HFF-Myc (cell line): ENCODE measurements at places on chromosomes 16 and 17.

DNA sequence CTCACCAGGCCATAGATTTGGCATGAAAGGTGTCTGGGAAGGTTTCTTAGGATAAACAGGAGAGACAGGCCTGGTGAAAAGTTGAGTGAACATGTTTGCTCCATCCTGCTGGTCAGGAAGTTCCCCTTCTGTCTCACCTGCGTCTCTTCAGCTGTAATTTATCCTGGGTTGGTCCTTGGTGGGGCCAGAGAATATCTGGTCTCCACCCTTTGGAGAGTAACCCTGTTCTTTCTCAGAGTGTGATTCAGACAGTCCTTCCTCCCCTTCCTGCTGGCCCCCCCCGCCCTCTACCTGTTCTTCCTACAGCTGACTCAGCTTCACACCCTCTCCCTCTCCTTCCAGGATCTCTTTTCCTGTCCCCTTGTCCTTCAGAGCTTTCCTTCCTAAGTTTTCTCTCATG, 17.1 kb downstream of the MINK1 start:
- DNase-seq: no peak

- DNase-seq: no peak
Observed at GRCh38 chr16:67528222-67528869, at the start of gene RIPOR1. TSS of gene RIPOR1 (plus strand) at chr16:67528829. CDS start at chr16:67538447, 9,618 bp downstream.

GRCh38 chr17:27038676-27039075, 255.2 kb upstream of the WSB1 start:
- DNase-seq: no peak

DNA sequence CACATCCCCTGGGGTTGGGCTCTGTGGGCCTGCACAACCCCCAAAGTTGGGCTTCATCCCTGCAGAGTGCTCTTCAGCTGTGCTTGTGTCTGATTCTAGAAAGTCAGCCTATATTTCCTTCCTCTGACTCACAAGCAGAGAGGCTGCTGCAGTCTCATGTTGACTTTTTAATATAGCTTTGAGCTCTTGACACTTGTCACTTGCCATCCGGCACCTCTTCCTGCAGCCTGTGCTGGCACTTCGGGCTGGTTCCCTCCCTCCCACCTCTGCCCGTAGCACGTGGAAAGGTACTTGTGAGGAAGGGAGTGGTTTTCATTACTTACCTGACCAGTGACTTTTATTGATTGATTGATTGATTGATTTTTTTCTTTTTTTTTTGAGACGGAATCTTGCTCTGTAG, 19.0 kb upstream of the JPT2 start:
- DNase-seq: no peak

- DNase-seq: no peak
Observed at GRCh38 chr16:84497418-84498222, 6.8 kb downstream of the MEAK7 start.

GRCh38 chr16:88659160-88659559, 3.7 kb downstream of the MVD start:
- no peak for DNase-seq

DNA sequence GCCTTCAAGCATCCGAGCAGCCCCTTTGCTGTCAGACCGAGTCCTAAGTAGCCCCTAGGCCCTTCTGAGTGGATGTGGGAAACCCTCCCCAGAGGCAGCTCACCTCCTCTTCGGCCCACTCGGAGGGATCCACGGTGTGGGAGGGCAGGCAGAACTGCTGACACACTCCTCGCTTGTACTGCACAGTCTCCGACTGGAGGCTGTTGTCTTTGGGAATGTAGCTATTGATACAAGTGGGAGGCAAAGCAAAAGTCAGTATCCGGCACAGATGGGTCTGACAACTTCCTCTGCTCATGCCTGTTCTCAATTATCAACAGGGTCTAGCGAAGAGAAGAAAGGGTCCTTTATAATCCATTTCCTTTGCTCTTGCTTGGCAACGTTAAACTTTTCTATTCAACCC, 25.9 kb upstream of the FOXJ1 start:
- no peak for DNase-seq

DNA sequence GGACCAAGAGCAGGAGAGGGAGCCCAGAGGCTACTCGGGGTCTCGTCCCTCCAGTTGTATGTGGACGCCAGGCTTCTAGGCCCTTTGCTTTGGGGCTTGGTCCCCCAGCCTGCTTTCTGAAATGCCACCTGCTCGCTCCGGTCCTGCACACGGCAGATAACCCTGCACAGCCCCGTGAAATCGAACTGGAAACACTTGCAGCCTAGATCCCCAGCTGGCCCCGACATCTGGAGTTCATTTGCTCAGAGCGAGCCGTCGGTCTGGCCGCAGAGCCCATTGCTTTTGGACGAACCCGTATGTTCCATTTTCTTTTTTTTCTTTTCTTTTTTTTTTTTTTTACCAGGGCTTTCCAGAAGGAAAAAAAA, 22.9 kb downstream of the C1QTNF1 start:
- DNase-seq: no peak

DNA sequence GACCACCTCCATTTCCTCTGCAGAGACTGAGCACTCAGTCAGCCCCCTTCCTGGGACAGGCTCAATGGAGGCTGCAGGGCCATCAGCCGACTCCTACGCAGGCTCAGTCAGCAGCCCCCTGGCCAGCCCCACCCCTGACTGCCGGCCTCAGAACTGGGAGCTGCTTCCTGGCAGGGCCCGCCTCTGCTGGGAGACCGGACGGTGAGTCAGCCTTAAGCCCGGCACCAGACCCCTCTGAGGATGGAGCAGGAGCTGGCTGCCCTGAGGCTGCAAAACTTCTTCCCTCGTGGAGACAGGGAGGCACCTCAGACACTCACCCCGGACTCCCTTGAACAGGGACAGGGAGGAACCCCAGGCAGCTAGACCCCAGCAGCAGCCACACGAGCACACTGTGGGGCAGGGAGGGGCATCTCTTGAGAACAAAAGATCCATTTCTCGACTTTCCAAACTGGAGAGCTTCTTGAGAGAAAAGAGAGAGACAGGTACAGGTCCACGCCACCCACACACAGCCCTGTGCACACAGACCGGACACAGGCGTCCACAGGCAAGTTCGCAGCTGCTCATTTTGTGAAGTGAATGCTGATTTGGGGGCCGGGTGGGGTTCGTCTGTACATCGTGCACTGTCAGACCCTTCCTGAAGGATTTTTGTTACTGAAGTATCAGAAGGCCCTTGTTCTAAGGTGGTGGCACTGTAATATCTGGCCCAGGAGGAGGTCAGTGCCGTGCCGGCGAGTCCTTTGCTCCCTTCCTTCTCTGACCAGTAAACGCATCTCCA, 1.3 kb upstream of the TUBB3 start:
- peak; percentile 82 for DNase-seq

- DNase-seq: no peak
Observed at GRCh38 chr17:76004750-76005262, 4.2 kb downstream of the CDK3 start.

DNA sequence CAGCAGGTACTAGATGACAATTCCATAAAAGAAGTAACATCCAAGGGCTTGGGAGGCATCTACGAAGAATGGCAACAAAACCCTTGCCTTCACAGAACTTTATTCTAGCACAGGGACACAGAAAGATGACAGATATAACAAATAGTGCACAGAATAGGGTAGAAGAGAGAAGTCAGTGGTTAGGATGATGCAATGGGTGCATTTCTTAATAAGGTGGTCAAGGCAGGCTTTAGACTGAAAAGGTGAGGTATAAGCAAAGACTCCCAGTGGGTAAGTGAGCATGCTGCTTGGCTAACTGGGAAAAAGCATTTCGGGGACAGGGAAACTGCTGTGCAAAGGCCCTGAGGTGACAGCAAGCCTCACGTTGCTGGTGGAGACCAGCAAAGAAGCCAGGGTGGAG, 175.9 kb downstream of the XYLT1 start:
- no peak for DNase-seq

DNA sequence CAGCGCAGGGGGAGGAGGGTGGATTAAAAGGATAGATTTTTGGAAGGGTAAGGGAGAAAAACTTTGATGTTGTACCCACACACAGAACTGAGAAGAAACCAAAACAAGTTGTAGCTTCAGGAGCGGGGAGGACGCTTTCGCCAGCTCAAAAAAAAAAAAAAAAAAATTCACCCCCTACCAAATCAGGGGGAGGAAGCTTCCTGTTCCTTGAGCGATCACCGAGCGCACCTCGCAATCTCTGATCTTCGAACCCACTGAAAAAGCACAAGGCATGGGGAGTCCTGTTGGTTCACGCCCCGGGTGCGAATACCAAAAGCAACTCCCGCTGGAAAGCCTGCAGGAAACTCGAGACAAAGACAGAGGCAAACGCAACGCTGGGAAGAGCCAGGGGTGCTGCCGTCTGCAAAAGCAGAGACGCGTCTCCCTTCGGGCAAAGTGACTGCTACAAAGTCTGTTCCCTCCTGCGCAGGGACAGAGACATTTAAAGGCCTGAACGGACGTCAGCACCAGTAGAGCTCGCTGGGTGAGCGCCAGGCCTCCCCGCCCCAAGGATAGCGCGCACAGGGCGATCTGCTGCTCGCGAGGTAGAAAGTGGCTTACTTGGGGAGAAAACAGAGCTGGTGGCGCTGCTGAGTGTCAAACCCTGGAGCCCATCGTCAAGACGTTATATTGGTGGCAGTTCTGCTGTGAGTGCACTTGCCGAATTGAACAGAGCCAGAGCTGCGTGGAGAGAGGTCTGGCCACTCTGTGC, 190.4 kb downstream of the USP22 start:
- no peak for DNase-seq

GRCh38 chr16:11529285-11529684, 57.4 kb downstream of the LITAF start:
- no peak for DNase-seq

- DNase-seq: no peak
Observed at GRCh38 chr17:65530523-65531255, 30.8 kb downstream of the AXIN2 start.

DNA sequence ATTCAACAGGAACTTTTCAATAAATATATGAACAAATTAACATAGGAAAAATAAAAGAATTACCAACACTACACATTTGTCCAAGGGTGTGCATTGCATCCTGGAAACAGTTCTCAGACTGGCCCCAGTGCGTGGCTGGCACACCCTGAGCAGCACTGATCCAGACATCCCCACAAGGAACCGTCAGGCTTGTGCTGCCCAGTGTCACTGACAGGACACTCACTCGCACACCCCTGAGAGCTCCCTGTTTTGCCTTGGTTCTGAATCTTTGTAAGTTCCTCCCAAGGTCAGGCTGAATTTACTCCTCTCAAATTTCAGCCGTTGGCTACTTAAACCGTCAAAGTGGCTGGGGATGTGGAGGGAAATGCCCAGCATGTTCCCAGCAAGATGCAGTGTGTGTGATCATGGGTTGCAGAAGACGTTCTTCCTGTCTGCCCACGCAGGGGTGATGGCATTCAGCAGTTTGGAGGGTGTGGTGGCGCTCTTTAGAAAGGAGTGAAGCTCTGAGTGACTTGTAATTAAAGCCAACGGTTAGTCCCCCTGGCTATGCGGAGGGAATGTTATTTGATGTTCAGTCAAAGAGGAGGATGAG, 1.7 kb downstream of the MT2A start:
- DNase-seq: no peak

DNA sequence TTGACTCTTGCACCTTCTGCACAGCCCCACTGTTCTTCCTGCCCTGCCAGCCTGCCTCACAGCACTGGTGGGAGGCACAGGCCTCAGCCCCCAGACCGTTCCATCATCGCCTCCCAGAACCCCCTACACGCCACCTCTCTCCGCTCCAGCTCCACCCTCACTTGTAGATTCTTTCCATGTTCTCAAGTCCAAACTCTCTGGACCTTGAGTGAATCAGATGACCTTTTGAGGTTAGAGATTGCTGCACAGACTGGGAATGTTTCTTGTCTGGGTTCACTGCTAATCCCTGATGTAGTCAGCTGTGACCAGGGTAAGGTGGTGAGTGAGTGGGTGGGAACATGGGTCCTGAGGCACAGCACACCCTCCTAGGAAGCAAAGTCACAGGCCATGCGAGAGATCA, 272.4 kb downstream of the IRF8 start:
- DNase-seq: no peak

- no peak for DNase-seq
Observed at GRCh38 chr16:82824408-82824807, 197.6 kb downstream of the CDH13 start.

DNA sequence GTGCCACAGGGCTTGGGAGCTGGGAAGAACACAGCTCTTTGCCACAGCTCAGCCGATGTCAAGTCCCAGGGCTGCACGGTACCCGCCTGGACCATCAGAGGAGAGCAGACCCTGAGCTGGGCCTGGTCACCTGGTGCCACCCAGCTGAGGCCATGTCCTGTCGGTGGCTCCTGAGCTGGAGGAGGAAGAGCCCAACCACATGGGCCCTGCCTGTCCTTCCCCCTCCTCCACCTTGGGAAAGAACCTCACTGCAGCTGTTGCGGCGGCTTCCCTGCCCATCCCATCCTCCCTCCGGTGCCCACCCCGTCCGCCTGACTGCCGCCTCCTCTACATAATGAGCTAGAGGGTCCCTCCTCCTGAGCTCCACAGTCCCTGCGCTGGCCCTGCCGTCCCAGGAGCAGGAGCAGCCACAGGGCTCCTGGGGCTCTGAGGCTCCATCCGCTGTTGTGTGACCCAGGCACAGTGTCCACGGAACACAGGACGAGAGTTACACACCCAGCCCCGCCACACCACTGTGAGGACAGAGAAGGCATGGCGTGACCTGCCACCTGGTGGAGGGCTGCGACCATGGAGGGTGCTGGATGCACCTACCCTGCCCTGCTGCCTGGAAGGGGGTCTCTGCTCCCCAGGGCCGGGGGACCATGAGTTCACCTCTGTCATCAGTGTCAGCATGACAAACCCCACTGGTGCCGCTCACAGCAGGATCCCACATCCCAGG, 21.4 kb upstream of the CHMP6 start:
- no peak for DNase-seq

- no peak for DNase-seq
Observed at GRCh38 chr16:77207030-77207429, 7.8 kb downstream of the SYCE1L start.

GRCh38 chr17:62064791-62065563, at the start of gene MED13:
TSS of gene MED13 (minus strand) at chr17:62065278. CDS start at chr17:62065205, 73 bp downstream.
- DNase-seq: no peak

DNA sequence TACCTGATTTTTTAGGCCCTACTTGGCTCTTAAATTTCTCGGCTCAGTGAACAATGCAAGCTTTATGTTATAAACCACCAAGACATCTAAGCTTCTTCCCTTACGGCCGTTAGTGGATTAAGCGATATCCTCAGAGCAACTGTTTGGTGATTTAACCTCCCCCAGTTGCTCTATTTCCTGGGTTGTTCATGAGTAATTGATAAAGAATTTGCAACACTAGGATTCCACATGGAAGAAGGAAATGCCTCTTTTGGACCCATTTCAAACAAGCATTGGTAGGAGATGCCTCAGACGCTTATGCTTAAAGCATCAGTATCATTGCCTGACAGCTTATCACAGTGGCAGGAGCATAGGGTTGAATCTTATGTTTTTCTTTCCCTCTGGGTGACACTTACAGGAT, 65.3 kb downstream of the RBFOX1 start:
- DNase-seq: no peak

DNA sequence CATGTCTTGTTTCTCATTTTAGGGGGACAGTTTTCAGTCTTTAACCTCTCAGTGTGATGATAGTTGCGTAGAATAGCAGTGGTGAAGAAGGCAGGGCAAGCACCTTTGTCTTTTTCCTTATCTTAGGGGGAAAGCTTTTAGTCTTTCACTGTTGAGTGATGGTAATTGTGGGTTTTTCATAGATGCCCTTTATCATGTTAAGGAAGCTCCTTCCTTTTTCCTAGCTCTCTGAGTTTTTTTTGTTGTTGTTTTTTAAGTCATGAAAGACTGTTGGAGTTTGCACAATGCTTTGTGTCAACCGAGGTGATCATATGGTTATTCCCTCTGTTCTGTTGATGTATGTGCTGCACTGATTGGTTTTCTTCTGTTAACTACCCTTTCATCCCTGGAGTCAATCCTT, 15.7 kb downstream of the NOL11 start:
- no peak for DNase-seq
